ENCODE measurements at places on chromosomes 1 and 21. TPM values are rescaled to one million over a fixed set of nuclear protein-coding genes. Genes with fewer than 3 reads are reported as not detected.

Gene DNASE2B
- polyA plus RNA-seq: not detected

Gene OR2L8
- polyA plus RNA-seq: not detected

Gene CDC42BPA
- 7.0 TPM for polyA plus RNA-seq

Gene CFHR1
- not detected for polyA plus RNA-seq

Gene CPTP
- polyA plus RNA-seq: 11.8 TPM

Gene WNT9A
- polyA plus RNA-seq: 1.7 TPM

Gene L1TD1
- polyA plus RNA-seq: 0.20 TPM

Gene RGS1
- polyA plus RNA-seq: not detected

Gene ETV3L
- not detected for polyA plus RNA-seq

Gene ALG14
- 1.5 TPM for polyA plus RNA-seq

Gene CSMD2
- polyA plus RNA-seq: 1.2 TPM

Gene NBPF20
- polyA plus RNA-seq: 3.8 TPM

Gene LPAR3
- 39.2 TPM for polyA plus RNA-seq

Gene ARHGAP30
- 0.16 TPM for polyA plus RNA-seq

Gene AMY2A
- not detected for polyA plus RNA-seq

Gene BEST4
- polyA plus RNA-seq: 0.14 TPM

Gene C1QTNF12
- 0.46 TPM for polyA plus RNA-seq

Gene CFAP74
- not detected for polyA plus RNA-seq

Gene S100A7
- polyA plus RNA-seq: 31.2 TPM

Gene CLCNKB
- 0.10 TPM for polyA plus RNA-seq

Gene TRPM2
- 0.31 TPM for polyA plus RNA-seq

Gene COL24A1
- polyA plus RNA-seq: 0.01 TPM

Gene ACTL8
- polyA plus RNA-seq: not detected

Gene FNBP1L
- polyA plus RNA-seq: 13.0 TPM
